ENCODE measurements at places on chromosomes 4 and X.

GRCh38 chr4:65510976-65511375 lies 159.3 kb downstream of the EPHA5 start:
- DNase-seq, result no peak

- no peak for DNase-seq
Measured at GRCh38 chr4:69058410-69059059, 37.7 kb upstream of the UGT2B7 start.

- DNase-seq, result no peak
Measured at GRCh38 chrX:151563449-151563848, at the start of gene PASD1. Gene PASD1 (plus strand): TSS chrX:151563675. CDS start chrX:151601554, 37,879 bp downstream.

DNA sequence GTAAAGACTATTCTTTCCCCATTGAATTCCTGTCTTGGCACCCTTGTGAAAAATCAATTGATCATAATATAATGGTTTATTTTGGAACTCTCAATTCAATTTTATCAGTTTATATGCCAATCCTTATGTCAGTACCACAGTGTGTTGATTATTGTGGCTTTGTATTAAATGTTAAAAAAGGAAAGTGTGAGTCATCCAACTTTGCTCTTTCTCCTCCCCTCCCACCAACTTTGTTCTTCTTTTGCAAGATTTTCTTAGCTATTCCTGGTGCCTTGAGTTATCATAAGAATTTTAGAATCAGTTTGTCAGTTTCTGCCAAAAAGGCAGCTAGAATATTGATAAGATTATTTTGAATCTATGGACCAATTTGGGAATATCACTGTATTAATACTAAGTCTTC lies 11.2 kb upstream of the RNF175 start:
- no peak for DNase-seq

DNA sequence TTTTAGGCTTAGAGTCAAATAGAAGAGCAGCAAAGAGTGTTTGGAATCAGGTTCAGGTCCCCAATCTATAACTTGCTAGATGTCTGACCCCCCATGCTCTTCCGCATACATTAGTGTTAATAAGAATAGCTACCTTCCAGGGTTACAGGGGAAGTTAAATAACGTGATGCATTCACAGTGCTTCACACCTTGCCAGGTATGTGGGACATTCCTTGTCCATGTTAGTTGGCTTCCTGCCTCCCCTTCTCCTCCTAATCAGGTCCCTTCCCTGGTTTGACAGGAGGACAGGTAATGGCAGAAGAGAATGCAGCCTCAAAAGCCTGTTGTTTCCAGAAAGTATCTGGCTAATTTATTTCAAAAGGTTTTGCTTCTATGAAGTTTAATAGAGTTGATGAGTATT lies 248.7 kb downstream of the MID1IP1 start:
- DNase-seq, result no peak

DNA sequence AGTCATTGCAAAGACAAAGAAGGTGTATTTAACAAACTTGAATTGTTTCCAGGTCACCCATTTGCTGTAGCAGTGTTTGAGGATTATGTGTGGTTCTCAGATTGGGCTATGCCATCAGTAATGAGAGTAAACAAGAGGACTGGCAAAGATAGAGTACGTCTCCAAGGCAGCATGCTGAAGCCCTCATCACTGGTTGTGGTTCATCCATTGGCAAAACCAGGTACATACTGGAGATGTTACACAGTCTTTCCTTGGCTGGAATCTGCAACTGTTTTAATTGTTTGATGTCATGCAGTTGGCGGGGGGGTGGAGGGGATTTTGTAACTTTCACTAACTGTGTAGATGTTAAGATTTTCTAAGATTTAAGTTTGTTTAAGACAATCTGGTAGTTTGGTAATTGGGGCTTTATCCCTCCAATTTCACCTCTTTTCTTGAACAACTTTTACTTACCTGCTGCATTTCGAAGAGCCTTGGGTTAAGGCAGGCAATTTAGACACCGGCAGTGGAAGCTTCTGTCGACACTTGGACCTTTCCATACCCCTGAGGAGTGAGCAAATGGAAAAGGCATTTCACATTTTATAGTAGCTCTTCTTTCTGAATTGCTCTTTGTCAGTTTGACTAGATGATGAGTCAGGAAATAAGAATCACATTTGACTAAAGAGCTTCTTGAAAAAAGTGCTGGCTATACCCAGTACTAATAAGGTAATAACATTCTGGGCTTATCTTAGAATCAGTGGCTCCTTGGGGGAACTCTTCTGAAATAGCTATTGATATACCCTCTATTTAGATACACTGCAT lies 67.4 kb downstream of the EGF start:
- no peak for DNase-seq

- no peak for DNase-seq
Measured at GRCh38 chr4:145680902-145681301, 956 bp downstream of the C4orf51 start.

DNA sequence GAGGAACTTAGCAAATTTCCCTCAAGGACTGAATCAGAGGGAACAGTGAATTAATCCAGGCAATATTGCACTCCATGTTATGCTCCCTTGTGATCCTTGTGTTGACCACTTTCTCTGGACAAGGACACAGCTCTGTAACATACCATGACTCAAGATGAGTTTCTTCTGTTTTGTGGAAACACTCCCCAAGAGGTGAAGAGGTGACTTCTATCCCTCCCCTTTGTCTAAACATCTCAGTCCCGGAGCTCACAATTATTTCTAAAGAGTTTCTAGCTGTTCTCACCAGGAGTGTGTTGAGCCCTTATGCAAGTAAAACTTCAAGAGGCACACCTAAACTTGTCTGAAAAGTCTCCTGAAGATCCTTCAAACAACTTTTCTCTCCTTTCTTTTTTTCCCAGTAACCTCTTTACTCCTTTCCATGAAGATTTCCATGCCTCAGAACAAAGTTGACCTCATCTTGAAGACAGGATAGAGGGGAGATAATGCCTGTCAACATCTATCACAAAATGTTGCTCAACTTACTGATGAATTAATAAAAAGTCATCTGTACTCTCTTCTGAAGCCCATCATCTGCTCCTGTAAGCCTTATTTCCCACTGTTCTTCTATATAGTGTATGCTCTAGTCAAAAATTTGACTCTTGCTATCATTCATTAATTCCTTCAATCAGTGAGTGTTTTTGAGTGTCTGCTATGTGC lies 429.1 kb downstream of the SPRY1 start:
- no peak for DNase-seq

DNA sequence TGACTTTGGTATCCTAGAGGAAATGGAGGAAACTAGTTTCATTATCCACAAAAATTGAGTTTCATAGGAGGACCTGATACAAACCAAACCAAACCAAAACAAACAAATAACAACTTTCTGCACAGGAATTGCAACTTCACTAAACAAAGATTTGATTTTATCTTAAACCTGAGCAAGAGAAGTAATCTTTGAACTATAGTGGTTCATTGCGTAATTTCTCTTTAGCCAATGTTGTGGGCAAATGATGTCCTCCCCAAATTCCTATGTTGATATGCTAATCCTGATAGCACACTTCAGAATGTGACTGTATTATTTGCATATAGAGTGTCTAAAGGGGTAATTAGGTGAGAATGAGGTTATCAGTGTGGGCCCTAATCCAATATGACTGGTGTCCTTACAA lies 102.4 kb downstream of the CAMK2D start:
- no peak for DNase-seq

- no peak for DNase-seq
Measured at GRCh38 chrX:71615954-71616353, 2.4 kb downstream of the CXCR3 start.

DNA sequence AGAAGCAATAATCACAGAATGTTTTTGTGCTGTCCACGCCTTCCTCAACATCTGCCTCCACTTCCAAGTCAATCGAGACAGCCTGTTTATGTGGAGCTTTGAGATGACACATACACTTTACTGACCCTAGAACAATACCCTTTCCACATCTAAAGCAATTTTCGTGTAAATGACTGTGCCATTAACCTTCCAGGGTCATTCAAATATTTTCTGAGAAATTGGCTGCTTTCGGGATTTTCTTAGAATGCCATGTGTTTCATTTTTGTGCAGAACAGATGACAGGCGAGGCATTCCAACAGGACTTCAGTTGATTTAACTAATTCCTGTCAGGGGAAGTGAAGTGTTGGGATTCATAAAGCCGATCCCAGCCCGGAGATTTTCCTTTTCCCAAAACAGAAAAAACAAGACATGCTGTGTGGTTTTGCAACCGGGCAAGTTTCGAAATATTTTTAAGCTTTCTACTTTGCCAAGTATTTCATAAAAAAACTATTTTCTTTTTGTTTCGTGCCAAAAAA lies 73.9 kb downstream of the SORBS2 start:
- DNase-seq, result no peak

DNA sequence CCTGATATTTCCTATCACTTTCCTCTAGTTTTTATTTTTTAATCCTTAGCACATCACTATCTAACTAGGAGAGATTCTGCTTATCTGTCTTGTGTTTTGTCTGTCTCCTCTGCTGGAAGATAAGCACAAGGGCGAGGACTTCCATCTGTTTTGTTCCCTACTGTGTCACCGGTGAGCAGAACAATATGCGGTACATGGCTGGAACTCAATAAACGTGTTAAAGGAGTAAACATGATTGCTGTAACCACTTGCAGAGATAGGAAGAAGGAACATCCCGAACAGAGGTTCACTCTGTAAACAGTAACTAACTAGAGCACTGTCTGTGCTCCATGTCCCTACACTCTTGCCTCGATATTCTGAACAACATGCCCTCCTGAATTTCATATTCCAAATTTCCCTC lies 5.2 kb downstream of the HS3ST1 start:
- no peak for DNase-seq

- DNase-seq, result no peak
Measured at GRCh38 chr4:4327652-4328121, 37.6 kb downstream of the ZBTB49 start.

- no peak for DNase-seq
Measured at GRCh38 chr4:109046471-109047201, 255.8 kb downstream of the COL25A1 start.

DNA sequence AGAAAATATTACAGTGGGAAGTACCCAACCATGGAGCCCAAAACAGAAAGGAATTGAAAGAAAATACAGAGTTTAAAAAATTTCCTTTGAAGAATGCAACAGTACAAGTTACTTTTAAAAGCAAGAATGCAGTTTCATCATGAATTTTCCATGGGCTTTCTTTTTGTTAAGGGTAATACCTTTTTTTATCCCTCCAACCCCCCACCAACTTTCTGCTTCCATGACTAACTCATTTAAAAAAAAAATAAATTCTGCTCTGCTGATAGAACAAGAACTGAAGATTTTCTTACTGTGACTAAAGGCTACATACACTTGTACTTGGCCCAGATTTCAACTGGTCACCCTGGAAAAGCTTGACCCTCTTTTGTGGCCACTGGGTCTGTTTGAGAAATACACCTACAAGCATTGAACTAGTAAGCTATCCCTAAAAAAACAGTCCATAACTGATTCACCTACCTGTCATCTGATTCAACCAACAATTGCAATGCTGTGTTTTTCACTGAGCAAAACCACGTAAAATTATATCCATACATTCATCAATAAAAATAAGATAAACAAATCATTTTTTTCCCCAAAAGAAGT lies 214.2 kb downstream of the NSUN7 start:
- DNase-seq, result no peak

GRCh38 chr4:25861280-25861950 lies 1.4 kb downstream of the SEL1L3 start:
- DNase-seq, result no peak

DNA sequence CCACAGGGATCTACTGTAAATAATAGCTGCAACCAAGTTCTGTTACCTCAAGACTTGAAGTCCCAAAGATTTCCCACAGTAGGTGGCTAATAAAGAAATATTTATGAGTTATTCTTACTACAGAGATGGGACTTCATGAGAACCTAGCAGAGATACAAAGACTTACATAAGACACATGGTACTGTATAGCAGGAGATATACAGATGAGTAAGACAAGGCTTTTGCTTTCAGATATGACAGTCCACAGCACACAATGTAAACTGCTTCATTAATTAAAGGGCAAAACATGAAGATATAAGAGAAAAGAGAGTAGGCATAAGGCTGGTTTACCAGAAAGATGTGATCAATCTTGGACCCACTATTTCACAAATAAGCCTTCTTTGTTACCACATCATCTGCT lies 6.6 kb downstream of the ANKRD17 start:
- DNase-seq, result no peak

- no peak for DNase-seq
Measured at GRCh38 chr4:38902695-38903094, 35.1 kb downstream of the FAM114A1 start.

DNA sequence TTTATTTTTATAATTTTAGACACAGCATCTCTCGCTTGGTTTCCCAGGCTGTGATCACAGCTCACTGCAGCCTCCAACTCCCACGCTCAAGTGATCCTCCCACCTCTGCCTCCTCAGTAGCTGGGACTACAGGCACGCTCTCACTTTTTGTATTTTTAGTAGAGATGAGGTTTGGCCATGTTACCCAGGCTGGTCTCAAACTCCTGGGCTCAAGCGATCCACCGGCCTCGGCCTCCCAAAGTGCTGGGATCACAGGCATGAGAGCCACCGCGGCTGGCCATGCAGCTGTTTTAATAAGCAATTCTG lies 39.1 kb downstream of the DHRSX start:
- no peak for DNase-seq

- no peak for DNase-seq
Measured at GRCh38 chr4:3793545-3793944, 27.4 kb downstream of the ADRA2C start.

- DNase-seq, result no peak
Measured at GRCh38 chrX:33126469-33126868, 84.9 kb downstream of the DMD start.

DNA sequence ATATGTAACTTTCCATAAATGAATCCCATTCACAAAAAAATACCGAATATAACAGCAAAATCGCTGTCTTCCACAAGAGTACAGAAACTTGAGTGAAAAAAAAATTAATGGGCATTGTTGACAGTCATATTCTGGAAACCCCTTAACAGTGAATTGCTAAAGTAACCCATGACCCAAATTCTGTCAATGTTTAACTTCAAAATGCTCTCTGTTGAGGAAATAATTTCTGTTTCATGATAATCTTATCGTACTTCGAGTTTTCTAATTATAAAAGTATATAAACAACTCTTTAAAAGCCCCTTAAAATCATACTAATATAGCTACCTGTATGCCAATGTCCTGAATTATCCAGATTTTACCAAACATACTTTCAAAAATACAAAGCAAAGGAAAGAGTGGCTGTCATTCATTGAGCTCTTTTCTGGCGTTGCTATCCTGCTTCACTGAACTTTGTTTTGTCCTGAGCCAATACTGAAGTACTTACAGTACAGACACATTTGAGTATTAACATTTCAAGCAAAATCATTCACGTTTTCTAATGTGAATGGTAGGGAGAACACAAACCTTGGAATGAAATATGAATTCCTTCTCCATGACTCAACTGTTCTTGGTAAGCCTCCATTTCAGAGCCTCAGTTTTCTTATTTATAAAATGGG lies 2.4 kb downstream of the XAGE3 start:
- DNase-seq, result no peak

- DNase-seq, result no peak
Measured at GRCh38 chr4:142690406-142691163, 155.5 kb downstream of the INPP4B start.
